ENCODE measurements at places on chromosomes 4 and X.

DNA sequence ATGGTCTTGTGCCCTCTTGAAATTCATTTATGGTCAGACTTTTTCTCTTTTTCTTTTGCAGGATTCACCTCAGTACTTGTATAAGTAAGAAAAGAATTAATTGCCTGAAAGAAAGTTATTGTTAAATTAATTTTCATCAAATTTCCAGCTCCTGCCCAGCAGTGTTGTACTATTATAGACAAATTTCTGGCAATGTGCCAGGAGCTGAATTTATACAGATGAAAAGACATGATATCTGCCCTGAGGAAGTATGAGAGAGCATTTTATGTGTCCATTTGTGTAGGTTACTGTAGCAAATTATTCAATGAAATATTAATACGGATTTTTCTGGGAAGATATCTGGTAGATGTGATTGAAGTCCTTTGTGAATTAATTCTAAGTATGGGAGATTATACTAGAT, 2371.5 kb upstream of the TENM3 start:
- DNase-seq: no peak

- no peak for DNase-seq
These were observed 4.5 kb downstream of the JADE1 start for GRCh38 chr4:128813965-128814364.

- no peak for DNase-seq
These were observed 7.2 kb downstream of the NR0B1 start for GRCh38 chrX:30301963-30302362.

DNA sequence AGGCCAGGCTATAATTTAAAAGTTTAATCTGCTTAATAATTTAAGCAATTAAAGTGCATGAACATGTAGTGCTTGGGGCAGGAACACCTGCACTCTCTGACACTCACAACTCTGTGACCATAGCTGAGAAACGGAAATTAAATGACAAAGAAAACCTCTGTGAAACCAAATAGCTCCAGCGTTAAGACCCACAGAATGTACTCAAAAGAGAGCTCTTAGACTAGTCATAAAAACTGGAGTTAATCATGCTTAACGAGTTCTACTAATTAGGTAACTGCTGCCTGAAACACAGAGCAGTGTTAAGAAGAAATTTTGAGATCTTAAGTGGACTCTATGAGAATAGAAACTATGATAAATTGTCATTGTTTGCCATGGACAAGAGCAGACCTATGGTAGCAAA, 174.4 kb upstream of the SPIN4 start:
- DNase-seq: no peak

DNA sequence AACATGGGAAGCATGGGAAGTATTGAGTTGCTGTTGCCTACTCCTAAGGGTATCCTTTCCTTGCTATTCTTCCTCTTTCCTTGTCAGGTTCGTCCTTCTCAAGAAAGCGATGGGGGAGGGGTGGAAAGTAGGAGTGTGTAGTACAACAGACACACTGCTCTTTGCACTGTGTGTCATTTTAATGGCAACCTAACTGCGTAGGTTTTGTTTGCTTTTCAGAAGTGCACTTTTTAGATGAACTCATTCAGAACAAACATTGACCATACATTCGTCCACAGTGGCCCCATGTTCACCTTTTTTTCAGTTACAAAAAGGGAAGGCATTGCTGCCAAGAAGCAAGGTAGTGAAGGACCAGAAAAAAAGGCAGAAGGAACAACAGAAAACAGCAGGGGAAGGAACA, 10.2 kb upstream of the YIPF6 start:
- no peak for DNase-seq

DNA sequence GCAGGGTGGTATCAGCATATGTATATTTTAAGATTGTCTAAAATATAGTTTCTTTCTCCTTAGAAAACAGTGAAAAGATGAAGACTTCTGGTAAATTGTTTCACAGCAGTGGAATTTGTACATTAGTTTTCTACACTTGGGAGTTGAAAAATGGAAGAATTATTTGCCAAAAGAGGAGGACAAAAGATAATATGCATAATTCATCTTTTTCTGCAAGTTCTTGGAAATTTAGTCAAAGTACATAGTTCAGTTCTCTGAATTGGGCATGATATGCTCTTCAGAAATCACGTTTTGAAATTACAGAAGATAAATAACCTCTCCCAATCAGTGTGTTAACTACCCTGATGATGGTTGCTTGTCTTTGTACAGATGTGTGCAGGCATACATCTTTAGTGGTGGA, 47.0 kb downstream of the RBPJ start:
- no peak for DNase-seq

DNA sequence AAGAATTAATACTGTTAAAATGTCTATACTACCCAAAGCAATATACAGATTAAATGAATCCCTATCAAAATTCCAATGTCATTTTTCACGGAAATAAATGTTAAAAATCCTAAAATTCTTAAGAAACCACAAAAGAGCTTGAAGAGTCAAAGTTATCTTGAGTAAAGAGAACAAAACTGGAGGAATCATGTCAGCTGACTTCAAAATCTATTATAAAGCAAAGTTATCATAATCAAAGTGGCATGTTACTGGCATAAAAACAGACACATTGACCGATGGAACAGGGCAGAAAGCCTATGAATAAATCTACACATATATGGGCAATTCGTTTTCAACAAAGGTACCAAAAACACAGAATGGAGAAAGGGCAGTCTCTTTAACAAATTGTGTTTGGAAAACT, 579.0 kb downstream of the INPP4B start:
- DNase-seq: no peak

GRCh38 chr4:38128478-38129459, 168.6 kb downstream of the PTTG2 start:
- peak; percentile 85 for DNase-seq

- peak; percentile 7 for DNase-seq
These were observed 9.0 kb upstream of the MAGEA8 start for GRCh38 chrX:149871940-149872339.

DNA sequence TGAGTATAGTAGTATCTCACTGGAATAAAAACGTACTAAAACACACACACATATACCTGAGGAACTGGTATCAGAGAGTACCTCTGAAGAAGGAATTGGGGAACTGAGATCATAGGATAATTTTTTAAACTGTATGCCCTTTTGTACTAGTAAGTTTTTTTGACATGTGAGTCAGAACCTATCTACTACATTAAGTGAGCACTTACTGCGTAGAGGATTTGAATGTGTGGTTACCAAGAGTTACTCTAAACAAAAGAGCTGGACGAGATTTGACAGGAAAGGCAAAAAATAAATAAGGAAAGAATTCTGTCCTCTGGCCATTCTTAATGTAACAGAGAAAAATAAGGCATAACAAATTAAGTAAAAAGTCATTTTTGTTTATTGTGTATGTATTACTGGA, 546.5 kb upstream of the FAT1 start:
- DNase-seq: no peak

DNA sequence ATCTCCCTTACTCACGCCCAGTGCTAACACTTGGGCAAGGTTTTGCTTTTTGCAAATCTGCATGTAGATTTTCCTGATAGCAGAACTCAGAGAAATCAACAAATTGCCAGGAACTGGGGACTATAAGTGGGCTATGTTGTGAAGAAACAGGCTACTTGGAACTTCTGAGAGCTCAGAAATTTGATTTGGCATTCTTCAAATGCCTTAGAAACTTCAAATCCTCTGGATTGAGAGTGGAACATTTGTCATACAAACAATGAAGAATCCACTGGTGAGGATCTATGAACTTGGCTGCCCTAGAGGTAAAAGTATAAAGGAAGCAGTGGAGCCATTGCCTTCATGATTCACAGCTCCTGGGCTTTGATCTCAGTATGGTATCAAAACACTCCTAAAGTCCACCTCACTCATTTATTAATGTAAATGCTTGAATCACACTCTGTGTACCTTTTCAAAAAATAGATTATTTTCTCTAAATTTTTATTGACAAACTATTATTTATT, 126.0 kb downstream of the GLRA3 start:
- DNase-seq: no peak

DNA sequence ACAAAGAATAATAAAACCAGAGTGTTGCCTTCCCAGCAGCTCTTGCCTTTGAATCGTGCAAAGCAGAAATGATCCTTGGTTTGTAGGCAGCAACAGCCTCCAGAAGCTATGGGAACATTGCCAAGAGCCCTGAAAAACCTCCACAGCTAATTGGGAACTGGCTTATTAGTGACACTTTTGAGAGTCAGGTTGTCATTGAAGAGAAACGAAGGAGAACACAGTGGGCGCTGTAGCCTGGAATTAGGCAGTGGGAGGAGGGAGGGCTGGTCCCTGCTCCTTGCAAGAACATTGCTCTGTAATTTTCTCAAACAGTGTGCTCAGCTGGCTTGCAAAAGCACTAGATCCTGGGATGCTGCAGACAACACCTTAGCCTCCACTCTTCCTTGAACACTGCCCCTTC, 331.5 kb upstream of the EMCN start:
- DNase-seq: no peak

DNA sequence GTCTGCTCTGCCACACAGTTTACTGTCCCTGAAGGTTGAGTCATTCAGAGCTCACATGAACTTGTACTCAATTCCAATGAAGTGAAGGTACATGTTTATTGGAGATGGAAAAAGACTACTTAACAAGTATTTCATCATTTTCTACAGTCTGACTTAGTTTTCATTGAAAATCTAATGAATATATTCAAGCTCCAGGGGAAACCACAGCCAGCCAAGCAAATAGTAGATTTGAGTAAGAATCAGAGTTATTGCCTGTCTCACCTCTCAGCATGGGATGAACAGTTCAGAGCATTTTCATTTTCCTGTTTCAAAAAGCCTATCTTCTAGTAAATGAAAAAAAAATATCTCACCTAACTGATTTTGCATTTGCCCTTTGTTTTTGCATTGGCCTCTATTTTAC, 1249.4 kb upstream of the DIAPH2 start:
- no peak for DNase-seq

DNA sequence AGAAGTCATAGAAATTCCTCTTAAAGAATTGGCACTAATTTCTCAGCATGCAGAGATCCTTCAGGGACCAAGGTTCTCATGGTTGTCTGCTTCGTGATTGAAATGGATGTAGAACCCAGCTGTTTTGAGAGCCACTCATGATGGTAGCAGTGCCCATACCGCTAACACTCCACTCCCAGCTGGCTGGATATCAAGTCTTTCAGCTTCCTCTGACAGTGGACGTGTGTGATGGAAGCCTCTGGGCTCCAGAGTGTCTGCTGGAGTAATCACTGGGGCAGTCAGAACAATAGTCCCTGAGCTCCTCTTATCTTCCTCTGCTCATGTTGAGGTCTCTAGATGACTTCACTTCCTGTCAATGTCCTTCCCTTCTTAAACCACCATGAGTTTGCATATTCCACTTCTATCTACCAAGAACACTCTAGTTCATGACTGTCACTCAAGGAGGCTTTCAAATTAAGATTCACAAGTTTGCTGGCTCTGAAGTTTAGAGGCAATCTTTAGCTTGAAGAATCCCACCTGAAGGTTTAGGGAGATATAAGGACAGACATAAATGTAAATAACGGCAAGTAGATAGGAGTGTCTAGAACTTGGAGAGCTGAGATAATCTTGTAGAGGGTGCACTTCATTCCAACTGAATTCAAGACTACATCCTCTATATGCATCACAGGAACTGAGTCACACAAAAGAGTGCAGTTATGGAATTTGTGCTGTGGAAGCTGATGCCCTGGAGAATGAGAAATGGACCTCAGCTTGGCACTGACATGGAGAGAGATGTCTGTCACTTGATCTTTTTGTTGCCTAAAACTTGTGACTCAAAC, 64.5 kb upstream of the WDR1 start:
- DNase-seq: peak; percentile 13

- DNase-seq: no peak
These were observed 48.0 kb upstream of the TRIM2 start for GRCh38 chr4:153156263-153156662.

GRCh38 chrX:132876523-132877338, 81.7 kb downstream of the HS6ST2 start:
- DNase-seq: no peak

- no peak for DNase-seq
These were observed 8.0 kb downstream of the AMOT start for GRCh38 chrX:112832481-112833095.

All from GM12864 (cell line).